ENCODE measurements at places on chromosomes 2 and 18.
A peak's percentile ranks its signal among the peaks of the same experiment; 100 is the strongest.

- no peak for DNase-seq
Observed at GRCh38 chr2:127308586-127309138, 14.7 kb upstream of the ERCC3 start.

GRCh38 chr2:85053802-85054201, 79.4 kb upstream of the TCF7L1 start:
- DNase-seq: peak; percentile 35

- DNase-seq: no peak
Observed at GRCh38 chr18:11269257-11269656, 119.9 kb upstream of the PIEZO2 start.

- DNase-seq: peak; percentile 89
Observed at GRCh38 chr2:69177063-69177771, 164.2 kb downstream of the ANTXR1 start.

DNA sequence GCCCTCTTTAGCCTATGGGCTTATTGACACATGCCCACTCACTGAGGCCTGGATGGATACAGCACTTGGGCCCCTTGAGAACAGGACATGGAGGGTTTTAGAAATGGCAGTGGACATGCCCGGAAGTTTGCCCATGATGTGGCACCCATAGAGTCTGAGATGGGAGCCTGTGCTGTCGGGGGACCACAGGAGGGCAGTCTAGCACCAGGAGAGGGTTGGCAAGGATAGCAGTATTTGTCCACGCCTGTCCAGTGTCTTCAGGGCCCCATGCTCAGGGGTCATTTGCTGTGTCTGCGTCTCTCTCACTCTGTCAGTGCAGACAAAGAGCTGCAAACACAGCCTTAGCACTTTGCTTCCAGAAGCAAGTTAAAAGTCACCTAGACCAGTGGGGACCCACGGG, 48.7 kb downstream of the IL1RL2 start:
- no peak for DNase-seq

- DNase-seq: peak; percentile 20
Observed at GRCh38 chr2:101617188-101617587, 80.3 kb upstream of the MAP4K4 start.

- DNase-seq: no peak
Observed at GRCh38 chr18:75003039-75003438, 205.9 kb downstream of the PTGR3 start.

- DNase-seq: no peak
Observed at GRCh38 chr2:15798701-15799431, 141.5 kb upstream of the MYCN start.

DNA sequence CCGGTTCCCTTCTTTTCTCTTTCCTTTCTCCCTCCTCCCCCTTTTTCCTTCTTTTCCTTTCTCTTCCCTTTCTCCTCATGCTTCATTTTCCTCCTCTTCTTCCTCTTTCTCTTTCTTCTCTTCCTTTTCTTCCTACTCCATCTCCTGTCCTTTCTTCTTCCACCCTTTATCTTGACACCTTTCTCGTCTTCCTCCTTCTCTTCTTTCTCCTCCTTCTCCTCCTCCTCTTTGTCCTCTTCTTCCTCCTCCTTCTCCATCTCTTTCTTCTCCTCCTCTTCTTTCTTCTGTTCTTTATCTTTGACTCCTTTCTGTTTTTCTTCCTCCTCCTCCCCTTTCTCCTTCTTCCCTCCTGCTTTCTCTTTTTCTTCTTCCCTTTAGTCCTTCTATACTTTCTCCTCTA, 53.2 kb downstream of the CELF4 start:
- no peak for DNase-seq

DNA sequence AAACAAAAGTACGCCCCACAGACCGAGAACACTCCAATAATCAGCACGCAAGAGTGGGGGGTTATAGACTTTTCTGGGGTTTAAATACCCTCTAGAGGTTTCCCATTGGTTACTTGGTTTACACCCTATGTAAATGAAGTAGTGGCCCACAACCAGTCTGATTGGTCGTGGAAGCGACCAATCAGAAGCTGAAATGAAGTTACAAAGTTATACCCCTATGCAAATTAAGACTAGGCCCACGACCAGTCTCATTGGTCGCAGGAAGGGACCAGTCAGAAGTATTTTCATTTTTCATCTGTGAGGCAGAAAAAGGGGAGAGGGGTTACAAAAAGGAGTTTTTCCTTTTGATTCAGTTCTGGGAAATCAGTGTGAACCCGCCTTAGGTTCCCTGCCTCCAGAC, 55.3 kb upstream of the YWHAQ start:
- no peak for DNase-seq

GRCh38 chr2:237434866-237435311, 20.9 kb upstream of the COL6A3 start:
- no peak for DNase-seq

DNA sequence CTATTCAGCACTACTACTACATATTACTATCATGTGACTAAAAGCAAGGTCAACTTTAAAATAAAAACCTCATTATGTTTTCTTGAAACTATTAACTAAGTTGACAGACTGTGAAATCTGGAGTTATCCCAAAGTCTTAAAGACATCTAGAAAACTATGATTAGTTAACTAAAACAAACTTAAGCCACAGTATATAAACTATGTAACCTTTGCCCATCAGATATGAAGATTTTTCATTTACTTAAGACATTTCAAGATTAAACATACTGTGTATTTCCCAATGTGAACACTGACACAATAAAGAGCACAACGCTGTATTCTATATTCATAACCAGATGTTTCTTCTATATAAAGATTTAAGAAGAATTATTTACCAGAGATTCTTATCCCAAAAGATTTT, 33.5 kb upstream of the CACNB4 start:
- no peak for DNase-seq

- DNase-seq: no peak
Observed at GRCh38 chr2:138615257-138615656, 113.7 kb downstream of the SPOPL start.

GRCh38 chr18:29849144-29849543, 1193.4 kb downstream of the DSC3 start:
- DNase-seq: no peak

- no peak for DNase-seq
Observed at GRCh38 chr18:10688766-10689165, 162.9 kb downstream of the NAPG start.

GRCh38 chr18:36126668-36127067, 2.5 kb downstream of the SLC39A6 start:
- DNase-seq: no peak

GRCh38 chr2:47403609-47404193, 745 bp downstream of the MSH2 start:
- no peak for DNase-seq

DNA sequence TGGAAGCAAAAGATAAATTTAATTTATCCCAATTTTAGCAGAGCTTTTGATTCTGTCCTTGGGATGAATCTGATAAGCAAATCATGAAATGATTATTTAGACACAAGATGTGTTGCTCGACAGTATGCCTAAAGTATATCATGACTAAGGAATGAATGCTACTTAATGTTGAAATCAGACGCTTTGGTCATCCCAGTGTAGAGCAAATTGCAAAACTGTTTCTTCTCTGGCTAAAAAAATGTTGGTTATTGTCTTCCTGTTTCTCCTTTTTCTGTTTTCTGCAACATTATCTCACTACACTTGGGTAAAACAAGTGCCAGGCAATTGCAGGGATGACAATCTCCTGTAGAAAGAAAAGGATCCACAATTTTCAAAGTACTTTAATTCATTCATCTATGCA, 66.4 kb downstream of the BABAM2 start:
- no peak for DNase-seq
